ENCODE measurements at places on chromosomes 16 and 17.

DNA sequence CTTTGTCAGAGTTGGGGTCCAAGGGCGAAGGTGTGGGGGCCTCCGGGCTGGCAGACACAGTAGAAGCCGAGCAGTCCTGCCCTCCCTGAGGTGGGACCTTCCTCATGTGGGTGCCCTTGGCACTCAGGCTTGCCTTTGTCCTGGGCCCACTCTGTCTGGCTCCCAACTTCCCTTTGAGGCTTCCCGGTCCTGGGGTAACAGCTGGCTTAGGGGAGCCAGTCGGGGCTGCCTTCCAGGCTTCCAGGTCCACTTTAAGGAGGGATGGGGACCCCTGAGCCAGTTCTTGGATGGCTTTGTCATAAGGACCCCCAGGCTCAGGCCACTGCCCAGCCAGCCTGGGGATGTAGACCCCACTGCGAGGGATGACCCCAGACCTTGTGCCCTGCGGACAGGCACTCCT lies 7.8 kb downstream of the GAS2L2 start:
- DNase-seq = no peak

- DNase-seq = no peak
Observed at GRCh38 chr17:75637551-75637950, 4.3 kb downstream of the SMIM5 start.

DNA sequence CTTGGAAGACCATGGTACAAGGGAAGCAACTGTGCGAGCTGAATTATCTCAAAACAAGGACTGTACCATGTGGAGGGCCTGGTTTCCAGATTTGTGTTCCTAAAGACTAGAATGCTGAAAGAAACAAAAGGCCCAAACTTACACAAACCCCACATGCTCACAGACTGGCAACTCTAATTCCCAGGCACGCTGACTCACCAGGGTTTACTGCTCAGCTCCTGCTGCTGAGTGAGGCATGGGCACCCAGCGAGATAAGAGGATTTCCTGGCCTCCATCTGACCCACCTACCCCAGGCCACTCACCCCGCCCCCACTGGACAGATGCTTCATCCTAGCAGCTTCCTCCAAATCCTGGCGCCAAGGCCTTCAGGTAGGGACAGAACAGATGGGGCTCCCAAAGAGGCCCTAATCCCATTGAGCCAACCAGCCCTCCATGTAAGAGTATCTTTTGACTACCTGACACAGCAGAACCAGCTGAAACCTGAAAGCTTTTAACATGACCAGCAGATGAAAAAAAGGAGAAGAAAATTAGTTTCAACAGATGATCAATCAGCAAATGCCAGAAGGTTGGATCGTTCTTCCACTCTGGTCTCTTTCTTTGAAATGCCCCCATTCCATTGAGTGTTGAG lies 33.9 kb downstream of the DCUN1D3 start:
- no peak for DNase-seq

- no peak for DNase-seq
Observed at GRCh38 chr17:64400642-64401041, 10.0 kb upstream of the PECAM1 start.

DNA sequence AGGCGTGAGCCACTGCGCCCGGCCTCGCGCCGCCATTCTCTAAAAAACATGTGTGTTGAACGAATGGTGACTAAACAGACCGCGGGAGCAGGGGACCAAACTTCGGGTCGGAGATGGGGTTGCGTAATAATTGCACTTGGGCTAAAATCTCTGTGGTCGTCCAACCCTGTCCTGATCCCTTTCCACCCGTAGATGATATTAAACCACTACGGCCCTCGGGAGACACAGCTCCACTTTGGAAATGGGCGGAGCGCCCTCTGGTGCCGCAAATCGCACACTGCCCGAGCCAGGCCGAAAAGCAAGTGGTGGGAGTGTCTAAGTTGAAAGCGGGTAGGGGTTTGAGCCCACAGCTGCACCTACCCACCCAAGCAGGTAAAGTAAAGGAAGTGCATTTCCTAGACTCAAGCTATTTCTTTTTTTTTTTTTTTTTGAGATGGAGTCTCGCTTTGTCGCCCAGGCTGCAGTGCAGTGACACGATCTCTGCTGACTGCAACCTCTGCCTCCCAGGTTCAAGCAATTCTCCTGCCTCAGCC lies 17.0 kb downstream of the CAVIN1 start:
- DNase-seq = no peak

DNA sequence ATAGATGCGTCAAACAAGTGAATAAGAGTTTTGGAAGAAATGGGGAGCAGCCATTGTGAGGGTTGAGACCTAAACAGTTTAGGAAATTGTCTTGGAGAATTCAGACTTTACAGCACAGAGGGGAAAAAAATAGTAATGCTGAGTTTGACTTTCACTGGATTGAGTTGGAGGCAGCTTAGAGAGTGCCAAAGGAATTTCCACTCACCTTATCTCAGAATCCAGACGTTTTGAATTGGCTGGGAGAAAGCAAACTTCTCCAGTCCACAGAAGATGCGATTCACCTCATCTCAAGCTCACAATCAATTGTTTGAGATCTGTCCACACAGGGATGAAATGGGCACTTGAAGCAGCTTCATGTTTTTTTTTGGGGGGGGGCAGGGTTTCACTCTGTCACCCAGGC lies 663.5 kb upstream of the SALL1 start:
- DNase-seq = no peak

- DNase-seq = no peak
Observed at GRCh38 chr17:45855691-45856336, 11.1 kb downstream of the SPPL2C start.

- no peak for DNase-seq
Observed at GRCh38 chr16:72821185-72821950, 226.6 kb downstream of the ZFHX3 start.

GRCh38 chr17:81222620-81222905 lies 202 bp downstream of the CEP131 start:
- no peak for DNase-seq

Measured in fibroblast of skin of left biceps (primary cell).